Suppressor macrophage treated with lipopolysaccharide for 1 hour (primary cell): ENCODE measurements at places on chromosomes 4 and X.

- DNase-seq = peak; percentile 12
These were observed 840 bp downstream of the ZNF711 start for GRCh38 chrX:85244450-85245211.

DNA sequence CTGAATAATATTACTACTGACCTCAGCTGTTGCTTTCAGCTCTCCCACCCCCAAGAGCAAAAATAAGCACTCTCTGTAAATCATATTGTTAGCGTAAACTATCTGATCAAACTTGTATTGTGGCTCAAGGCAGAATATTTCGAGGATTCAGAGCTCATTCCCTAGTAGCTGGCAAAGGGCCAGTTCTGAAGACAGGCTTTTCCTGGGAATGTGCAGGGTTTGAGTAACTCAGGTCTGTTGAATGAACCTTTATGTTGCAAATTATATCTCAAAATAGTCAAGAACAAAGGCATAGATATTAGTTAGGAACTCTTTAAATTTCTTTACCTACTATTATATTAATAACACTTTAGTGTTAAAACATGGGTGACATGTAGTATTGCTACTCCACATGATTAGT lies 454.9 kb downstream of the CCSER1 start:
- DNase-seq = no peak

DNA sequence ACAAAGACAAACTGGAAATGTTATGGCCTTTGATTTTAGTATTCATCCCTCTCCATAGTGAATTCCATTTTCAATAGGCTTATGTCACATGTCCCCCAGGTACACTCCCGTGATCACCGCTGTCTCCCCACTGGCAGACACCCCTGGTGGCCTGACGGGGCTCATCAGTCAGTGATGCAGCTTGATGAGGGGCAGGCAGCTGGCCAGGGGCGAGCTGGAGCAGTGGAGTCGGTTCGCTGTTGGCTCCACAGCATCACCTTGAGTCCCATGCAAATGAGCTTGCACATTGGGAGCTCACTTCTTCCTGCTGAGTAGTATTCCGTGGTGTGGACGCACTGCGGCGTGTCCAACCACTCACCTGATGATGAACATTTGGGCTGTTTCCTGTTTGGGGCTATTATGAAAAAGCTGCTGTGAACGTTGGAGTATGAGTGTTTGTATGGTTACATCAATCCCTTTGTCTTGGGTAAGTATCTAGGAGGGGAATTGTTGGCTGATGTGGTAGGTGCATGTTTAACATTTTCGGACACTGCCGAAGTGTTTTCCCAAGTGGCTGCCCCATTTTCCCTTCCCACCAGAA lies 5.2 kb downstream of the TREX2 start:
- no peak for DNase-seq

- DNase-seq = no peak
These were observed 56.0 kb upstream of the FBXW7 start for GRCh38 chr4:152591876-152592275.
